ENCODE measurements at places on chromosomes 3 and 15. TPM values are rescaled to one million over a fixed set of nuclear protein-coding genes. Genes with fewer than 3 reads are reported as not detected.

DNA sequence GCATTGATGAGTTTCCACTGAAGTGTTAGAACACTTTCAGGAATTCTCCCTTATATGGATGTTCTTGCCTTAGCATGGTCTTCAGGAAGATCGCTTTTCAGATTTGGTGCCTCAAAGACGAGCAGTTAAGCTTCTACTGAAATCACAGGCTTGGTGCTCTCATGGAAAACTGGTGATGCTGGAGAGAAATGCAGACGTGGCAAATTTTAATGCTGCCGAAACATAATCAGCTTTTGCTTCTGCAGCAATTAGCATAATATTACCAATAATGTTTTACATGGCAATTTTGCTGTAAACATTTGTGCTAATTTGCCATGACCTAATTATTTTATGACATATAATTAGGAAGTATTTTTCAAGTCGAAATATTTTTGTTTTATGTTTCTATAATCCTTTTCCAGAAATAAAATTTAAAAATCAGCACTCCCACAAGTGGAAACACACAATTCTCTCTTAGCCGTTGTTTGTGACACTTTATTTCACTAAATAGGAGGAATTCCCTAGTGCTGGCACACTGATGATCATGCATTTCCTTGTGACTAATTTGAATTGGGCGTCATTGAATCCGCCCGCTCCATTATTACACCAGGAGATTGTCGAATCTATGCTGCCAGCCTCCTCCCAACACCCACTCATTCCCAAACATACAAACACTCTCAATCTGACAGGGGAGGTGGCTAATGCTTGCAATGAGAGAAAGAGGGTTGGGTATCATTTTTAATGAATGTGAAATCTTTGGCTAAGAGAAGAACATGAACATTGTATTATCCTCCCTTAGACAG lies 506.8 kb upstream of the PPP2R3A start:
- DNase-seq, result no peak
- no peaks in the 10 kb centered on the region for H3K27me3 ChIP-seq
- H3K4me3 ChIP-seq, result no peak overlapping the region
- H3K36me3 ChIP-seq, result no peaks in the 10 kb centered on the region
- no peaks in the 10 kb centered on the region for H3K4me1 ChIP-seq

Gene UBR1
- total RNA-seq, result 70.4 TPM

DNA sequence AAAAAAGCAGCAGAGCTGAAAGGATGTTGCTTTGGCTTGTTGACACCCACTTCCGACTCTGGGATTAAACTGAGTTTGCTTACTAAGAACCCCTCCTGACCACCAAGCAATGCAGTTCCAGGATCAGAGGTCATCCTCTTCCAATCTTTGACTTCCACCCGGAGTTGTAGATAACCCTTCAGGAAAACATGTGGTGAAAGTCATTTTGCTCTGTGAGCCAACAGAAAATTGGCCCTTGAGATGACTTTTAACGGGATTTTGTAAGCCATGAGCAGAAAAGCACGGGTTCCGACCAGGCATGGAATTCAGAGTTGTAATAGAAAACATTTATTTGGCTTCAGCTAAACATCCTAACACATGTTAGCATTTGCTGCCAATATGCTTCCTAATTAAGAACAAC lies 171.6 kb upstream of the NR2F2 start:
- H3K27me3 ChIP-seq, result no peaks in the 10 kb centered on the region
- no peak overlapping the region for H3K27ac ChIP-seq
- H3K4me1 ChIP-seq, result no peaks in the 10 kb centered on the region
- no peak for DNase-seq

- no peak overlapping the region for H3K4me3 ChIP-seq
- no peak for DNase-seq
- H3K4me1 ChIP-seq, result no peaks in the 10 kb centered on the region
- no peaks in the 10 kb centered on the region for H3K36me3 ChIP-seq
- H3K27ac ChIP-seq, result no peak overlapping the region
These were observed 472.8 kb downstream of the ZIC1 start for GRCh38 chr3:147881933-147882332.

Gene PRR23A
- not detected for total RNA-seq

DNA sequence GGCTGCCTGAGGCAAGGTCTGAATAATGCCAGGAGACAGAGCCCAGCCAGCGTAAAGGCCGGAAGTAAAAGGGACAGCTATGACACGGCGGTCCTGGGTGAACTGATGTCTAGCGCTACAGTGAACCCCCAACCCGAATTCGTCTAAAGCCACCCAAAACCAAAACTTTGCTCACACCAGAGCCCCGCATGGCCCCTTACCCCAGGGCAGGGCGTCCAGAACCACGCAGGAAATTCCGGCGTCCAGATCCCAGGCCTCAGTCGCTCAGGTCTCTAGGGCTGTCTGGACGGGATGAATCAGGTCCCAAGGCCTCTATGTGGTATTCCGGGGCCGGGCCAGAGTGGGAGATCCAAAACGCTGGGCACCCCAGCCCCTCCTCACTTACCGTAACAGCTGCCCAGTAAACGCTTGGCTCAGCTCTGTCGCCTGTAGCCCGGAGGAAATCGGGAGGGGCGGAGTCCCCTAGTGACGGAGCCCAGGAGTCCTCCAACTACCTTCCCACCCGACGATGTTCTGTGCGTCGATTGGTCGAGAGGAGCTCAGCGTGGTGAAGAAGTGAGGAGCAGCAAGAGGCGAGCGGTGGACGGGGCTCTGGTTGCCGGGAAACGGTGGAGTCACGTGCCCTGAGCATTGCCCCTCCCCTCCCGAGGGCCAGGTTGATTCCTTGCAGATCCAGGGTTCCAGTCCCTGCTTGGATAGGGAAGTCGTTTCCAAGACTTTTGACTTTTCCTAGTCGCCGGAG lies at the start of gene CCDC32:
TSS of gene CCDC32 (minus strand) at position 452 of the 742 bp plus-strand sequence. CDS start 2,027 bp downstream, outside the sequence.
- H3K4me3 ChIP-seq, result peak within 1 kb of the TSS; percentile 81
- peak; percentile 94 for DNase-seq
- H3K36me3 ChIP-seq, result peaks cover 4% of the 10 kb centered on the region
- peak within 1 kb of the TSS; percentile 91 for H3K27ac ChIP-seq
- H3K4me1 ChIP-seq, result peaks cover 3% of the 10 kb centered on the region
- no peaks in the 10 kb centered on the region for H3K27me3 ChIP-seq

Gene MAGEF1
- 26.1 TPM for total RNA-seq

DNA sequence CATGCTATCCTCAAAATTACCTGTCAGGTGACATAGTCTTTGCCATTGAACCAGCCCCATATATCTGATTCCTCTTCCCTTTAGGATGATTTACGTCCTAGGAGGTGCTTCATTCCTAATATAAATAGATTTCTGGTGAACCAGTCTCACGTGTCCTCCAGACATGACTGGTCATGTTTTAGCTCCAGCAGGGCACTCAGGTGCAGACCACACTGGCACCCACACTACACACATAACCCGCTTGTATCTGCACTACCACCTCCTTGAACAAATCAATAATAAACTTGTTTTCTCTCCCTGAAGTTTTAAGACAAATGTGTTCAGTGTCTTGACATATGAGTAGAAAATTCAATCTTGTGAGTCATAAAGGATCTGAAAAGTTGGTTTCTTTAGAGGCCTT lies 155.5 kb downstream of the GOLIM4 start:
- no peak for DNase-seq
- no peaks in the 10 kb centered on the region for H3K27me3 ChIP-seq
- H3K27ac ChIP-seq, result no peak overlapping the region

- peak; percentile 66 for DNase-seq
- peaks cover 44% of the 10 kb centered on the region for H3K4me1 ChIP-seq
- H3K27me3 ChIP-seq, result no peaks in the 10 kb centered on the region
These were observed 10.0 kb upstream of the MBNL1 start for GRCh38 chr3:152258448-152259393.

Gene SH3GL3
- 4.9 TPM for total RNA-seq

Gene GHSR
- not detected for total RNA-seq

Gene IQCH
- 2.3 TPM for total RNA-seq

DNA sequence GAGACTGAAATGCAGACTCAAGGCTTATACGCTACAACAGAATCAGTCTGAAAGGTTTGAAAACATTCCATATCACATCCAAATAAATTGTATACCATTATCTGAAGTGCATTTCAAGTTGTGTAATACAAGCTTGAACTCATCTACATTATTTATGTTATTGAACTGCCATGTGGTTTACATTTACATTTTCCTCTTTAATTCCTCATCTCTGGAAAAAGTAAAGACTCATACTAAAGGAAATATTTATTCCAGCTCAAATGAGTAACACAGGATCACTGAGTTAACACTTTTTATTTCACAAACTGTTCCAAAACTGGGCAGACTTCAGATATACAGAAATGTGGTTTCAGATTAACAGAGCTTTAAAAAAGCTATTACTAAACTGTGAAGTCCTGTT lies 282.5 kb downstream of the ULK4 start:
- no peak overlapping the region for H3K4me3 ChIP-seq
- DNase-seq, result no peak
- H3K4me1 ChIP-seq, result no peaks in the 10 kb centered on the region

DNA sequence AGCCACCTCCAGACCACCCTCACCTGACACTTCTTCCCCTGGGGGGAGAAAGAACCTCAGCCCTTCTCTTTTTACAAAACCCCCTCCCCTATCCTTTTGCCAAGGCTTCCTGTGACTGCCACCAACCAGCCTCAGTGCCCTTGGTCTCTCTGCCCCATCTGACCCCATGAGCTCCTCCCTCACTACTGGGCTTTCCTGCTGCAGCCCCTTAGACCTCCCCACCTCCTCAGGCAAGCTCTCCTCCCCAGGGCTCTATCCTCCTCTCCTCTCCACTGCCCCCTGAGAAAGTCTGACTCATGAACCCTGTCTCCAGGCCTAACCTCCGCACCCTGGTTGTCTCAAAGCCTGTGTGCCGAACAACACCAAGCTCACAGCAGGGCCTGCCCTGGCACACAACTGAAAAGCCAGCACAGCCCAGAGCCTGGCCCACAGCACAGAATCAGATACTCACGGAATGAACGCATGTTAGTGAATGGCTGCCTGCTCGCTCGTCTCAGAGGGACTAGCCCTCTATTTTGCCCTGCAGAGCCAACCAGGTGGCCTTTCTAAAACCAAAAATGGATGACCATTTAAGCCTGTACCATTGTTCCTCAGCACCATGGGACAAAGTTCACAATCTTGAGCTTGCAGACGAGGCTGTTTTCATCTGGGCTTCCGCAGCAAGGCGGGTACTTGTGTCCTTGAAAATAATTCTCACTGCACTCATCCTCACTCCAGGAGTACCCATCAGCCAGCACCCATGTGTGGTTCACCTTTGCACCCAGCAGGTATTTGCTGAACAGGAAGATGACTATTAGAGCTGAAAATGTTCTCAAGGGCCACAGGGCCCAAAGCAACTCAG lies 1.7 kb downstream of the CHDH start:
- H3K4me3 ChIP-seq, result no peak overlapping the region
- H3K27ac ChIP-seq, result no peak overlapping the region
- peaks cover 3% of the 10 kb centered on the region for H3K4me1 ChIP-seq
- DNase-seq, result no peak

- no peaks in the 10 kb centered on the region for H3K36me3 ChIP-seq
- H3K4me1 ChIP-seq, result no peaks in the 10 kb centered on the region
- H3K27me3 ChIP-seq, result no peaks in the 10 kb centered on the region
- DNase-seq, result no peak
- H3K4me3 ChIP-seq, result no peak overlapping the region
These were observed 15.9 kb upstream of the LCMT2 start for GRCh38 chr15:43346305-43346704.

Gene PLSCR2
- not detected for total RNA-seq

GRCh38 chr3:78281381-78281780 lies 1241.5 kb downstream of the ROBO2 start:
- no peaks in the 10 kb centered on the region for H3K4me1 ChIP-seq
- H3K27me3 ChIP-seq, result no peaks in the 10 kb centered on the region
- H3K36me3 ChIP-seq, result no peaks in the 10 kb centered on the region
- no peak overlapping the region for H3K27ac ChIP-seq
- H3K4me3 ChIP-seq, result no peak overlapping the region
- DNase-seq, result no peak

DNA sequence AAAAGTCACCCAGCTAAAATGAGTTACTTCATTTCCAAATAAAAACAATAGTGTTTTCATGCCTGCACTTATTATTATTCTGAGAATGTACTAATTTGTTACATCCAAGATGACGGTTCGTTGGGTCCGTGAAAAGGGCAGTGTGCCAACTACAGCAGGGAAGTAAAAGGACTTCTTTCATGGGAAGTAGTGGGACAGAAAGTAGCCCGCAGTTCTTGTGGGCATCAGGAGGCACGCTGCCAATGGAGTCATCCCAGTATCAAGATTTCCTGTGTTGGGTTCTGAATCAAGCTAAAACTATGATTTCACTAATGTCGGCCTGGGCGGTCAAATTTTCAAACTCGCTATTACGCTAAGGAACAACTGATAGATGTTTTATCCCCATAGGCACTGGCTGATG lies 254.5 kb upstream of the SOX2 start:
- no peak overlapping the region for H3K4me3 ChIP-seq
- H3K27ac ChIP-seq, result no peak overlapping the region
- no peak for DNase-seq
- no peaks in the 10 kb centered on the region for H3K27me3 ChIP-seq

Gene ITPR1
- 283 TPM for total RNA-seq

DNA sequence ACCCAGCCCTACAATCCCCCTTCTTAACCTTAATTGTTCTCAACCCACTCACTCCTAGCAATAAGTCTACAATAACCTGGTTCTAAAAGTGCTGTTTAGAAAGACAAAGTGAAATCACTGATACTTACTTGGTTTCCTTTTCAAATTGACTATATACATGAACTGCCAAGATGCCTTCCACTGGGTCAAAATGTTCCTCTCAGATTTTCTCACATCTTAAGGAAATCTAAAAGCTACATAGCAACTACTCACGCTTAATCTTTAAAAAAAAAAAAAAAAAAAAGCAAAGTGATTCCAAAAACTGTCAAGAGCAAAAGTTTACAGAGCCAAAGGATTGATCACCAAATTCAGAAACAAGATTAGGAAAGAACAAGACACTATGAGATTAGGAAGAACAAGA lies 68.7 kb upstream of the MAP4 start:
- H3K4me3 ChIP-seq, result no peak overlapping the region
- no peak for DNase-seq
- no peaks in the 10 kb centered on the region for H3K27me3 ChIP-seq
- H3K27ac ChIP-seq, result peak overlapping the region; percentile 98
- H3K36me3 ChIP-seq, result no peaks in the 10 kb centered on the region

Gene GRIP2
- total RNA-seq, result 1.5 TPM

GRCh38 chr15:63408524-63408923 lies 26.9 kb upstream of the CA12 start:
- no peaks in the 10 kb centered on the region for H3K27me3 ChIP-seq
- no peak for DNase-seq
- H3K36me3 ChIP-seq, result no peaks in the 10 kb centered on the region

- DNase-seq, result no peak
- peaks cover 53% of the 10 kb centered on the region for H3K4me1 ChIP-seq
- H3K27ac ChIP-seq, result peak overlapping the region; percentile 78
- H3K4me3 ChIP-seq, result no peak overlapping the region
- H3K36me3 ChIP-seq, result no peaks in the 10 kb centered on the region
- no peaks in the 10 kb centered on the region for H3K27me3 ChIP-seq
These were observed 348.1 kb upstream of the DCBLD2 start for GRCh38 chr3:99249627-99250026.

Gene LTF
- total RNA-seq, result 0.28 TPM

Gene PROS1
- total RNA-seq, result 180 TPM

- H3K36me3 ChIP-seq, result no peaks in the 10 kb centered on the region
- H3K27me3 ChIP-seq, result no peaks in the 10 kb centered on the region
- no peak overlapping the region for H3K4me3 ChIP-seq
- DNase-seq, result no peak
These were observed 14.3 kb downstream of the BHLHE40 start for GRCh38 chr3:4993276-4994143.

GRCh38 chr3:116849261-116849688 lies 139.7 kb downstream of the TUSC7 start:
- H3K27ac ChIP-seq, result no peak overlapping the region
- H3K36me3 ChIP-seq, result no peaks in the 10 kb centered on the region
- H3K27me3 ChIP-seq, result no peaks in the 10 kb centered on the region
- no peaks in the 10 kb centered on the region for H3K4me1 ChIP-seq
- DNase-seq, result no peak
- H3K4me3 ChIP-seq, result no peak overlapping the region

Gene SUCNR1
- 10.7 TPM for total RNA-seq
